ENCODE measurements at places on chromosomes 2 and 18.

GRCh38 chr2:29164091-29164846 lies 49.1 kb downstream of the CLIP4 start:
- no peak for DNase-seq

- no peak for DNase-seq
Measured at GRCh38 chr18:8162802-8163201, 446.4 kb upstream of the RAB12 start.

DNA sequence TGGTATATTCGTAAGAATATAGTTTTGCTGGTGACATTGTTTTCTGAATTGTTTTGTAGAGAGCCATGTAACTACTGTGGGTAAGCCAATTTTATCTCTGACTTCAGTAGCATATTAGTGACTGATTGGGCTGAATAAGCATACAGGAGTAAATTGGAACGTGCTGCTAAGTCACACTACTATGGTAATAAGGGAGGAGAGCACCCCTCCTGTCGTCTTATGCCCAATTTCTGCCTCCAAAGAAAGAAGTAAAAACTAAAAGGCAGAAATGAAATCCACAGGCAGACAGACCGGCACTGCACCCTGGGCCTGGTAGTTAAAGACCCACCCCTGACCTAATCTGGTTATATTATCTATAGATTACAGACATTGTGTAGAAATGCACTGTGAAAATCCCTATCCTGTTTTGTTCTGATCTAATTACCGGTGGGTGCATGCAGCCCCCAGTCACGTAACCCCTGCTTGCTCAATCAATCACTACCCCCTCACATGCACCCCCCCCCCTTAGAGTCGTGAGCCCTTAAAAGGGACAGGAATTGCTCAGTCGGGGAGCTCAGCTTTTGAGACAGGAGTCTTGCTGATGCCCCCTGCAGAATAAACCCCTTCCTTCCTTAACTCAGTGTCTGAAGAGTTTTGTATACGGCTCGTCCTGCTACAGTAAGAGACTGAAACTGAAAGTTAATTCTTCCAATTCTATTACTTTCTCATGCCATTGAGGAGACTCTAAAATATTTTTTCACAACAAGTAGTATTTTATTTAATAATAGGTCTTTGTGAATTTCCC lies 167.0 kb downstream of the ZNF804A start:
- no peak for DNase-seq

- DNase-seq = no peak
Measured at GRCh38 chr18:63107171-63107845, 212.3 kb downstream of the BCL2 start.

DNA sequence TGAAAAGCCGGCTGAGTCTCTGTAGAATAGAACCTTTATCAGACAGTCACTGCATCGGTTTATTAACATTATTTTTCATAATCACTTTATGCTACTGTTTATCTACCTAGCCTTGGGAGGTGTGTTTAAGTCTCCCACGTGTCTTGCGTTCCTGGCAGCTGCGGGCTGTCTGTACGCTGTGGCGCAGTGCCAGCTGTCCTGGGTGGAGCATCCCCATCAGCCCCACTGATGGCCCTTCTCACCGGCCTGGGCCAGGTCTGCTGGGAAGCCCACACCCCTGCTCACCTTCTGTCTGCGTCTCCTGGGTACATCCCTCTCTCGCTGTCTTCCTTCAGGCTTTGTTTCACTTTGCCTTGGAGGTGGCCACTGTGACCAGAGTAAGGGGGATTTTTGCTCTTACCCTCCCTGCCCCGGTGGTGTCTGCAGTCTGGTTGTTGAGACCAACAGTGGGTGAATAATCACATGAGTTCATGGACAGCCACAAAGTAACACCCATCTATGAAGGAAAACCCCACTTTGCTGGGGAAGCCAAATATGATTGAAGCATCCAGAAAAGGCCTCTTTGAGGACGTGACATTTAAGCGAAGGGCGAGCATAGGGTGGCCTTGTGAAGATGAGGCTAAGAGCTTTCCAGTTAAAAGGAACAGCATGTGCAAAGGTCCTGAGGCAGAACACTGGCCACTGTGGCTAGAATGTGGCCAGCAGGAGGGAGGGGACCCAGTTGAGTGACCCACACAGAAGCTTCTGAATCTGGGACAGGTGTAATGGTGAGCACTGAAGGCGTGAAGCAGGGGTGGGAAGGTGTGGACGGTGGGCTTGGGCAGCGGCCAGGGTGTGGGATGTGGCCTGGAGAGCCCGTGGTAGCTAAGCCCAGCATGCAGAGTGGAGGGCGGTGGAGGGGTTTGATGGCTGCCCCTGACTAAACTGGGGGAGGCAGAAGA lies 41.7 kb downstream of the RAMP1 start:
- DNase-seq = no peak

- no peak for DNase-seq
Measured at GRCh38 chr2:59936048-59936447, 617.4 kb downstream of the BCL11A start.

- DNase-seq = peak; percentile 62
Measured at GRCh38 chr18:63882333-63883141, 5.0 kb upstream of the SERPINB2 start.

DNA sequence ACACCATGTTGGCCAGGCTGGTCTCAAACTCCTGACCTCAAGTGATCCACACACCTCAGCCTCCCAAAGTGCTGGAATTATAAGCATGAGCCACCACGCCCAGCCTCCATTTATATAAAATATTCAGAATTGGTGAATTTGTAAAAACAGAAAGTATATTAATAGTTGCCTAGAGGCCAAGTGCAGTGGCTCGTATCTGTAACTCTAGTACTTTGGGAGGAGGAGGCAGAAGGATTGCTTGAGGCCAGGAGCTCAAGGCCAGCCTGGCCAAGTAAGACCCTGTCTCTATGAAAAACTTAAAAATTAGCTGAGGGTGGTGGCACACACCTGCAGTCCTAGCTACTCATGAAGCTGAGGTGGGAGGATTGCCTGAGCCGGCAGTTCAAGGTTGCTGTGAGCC lies 89.6 kb downstream of the SLC25A12 start:
- no peak for DNase-seq

GRCh38 chr2:240170883-240171282 lies 30.4 kb upstream of the OTOS start:
- DNase-seq = no peak

DNA sequence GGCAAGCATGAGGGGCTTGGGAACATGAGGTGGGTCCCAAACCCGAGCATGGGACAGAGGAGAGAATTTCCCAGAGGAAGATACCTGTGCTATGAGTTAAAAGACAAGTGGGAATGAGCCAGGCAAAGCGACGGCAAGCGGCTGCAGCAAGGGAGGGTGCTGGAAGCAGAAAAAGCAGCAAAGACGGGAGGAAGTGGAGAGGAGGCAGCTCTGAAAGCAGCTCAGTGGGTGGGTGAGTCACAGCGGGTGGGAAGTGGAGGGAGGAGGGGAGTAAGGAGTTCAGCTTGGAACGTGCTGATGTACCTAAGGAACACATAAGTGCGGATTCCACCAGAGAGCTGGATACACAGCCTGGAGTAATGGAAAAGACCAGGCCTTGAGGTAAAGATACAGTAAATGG lies 41.4 kb downstream of the THUMPD2 start:
- DNase-seq = peak; percentile 31

DNA sequence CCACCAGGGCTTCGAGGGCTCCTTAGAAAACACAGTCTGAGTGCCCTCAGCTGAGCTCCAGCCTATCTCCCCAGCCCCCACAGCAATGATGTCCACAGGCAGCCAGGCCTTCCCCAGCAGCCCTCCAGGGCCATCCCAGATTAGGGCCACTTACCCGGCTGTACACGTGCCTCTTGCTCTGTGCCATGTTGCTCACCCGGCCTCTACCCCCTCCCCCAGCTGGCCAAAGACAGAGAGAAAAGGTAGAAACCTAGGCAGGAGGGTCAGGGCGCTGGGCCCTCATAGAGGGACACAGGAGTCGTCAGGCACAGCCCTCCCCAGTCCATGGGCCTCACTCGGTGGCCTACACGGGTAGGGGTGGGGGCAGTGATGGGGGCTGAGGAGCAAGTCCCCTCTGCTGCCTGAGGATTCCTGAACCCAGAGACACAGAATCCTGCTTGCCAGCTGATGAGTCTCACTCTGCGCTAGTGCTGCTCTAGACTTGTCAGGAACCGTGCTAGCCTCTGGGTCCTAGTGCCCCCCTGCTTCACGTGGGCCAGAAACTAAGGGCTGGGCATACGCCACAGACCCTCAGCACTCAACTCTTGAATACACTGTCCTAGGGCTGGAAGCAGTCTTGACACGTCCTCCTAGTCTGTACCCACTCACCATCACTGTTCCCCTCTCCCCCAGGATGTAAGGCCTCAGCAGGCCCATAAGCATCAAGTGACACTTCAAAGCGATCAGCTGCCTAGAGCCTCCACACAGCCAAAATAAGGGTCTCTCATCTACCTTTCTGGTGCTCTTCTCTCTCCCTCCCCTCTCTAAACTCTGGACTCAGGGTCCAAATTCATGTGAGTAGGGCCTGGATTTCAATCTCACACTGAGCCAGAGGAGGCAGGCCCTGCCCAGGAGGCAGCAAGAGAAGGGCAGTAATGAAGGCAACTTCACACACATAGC lies at the start of gene DCTN1:
TSS of gene DCTN1 (minus strand) at position 461 of the 939 bp plus-strand sequence. CDS start at position 187, 274 bp downstream.
- no peak for DNase-seq

- DNase-seq = no peak
Measured at GRCh38 chr18:55287149-55287806, 300.7 kb downstream of the TCF4 start.

DNA sequence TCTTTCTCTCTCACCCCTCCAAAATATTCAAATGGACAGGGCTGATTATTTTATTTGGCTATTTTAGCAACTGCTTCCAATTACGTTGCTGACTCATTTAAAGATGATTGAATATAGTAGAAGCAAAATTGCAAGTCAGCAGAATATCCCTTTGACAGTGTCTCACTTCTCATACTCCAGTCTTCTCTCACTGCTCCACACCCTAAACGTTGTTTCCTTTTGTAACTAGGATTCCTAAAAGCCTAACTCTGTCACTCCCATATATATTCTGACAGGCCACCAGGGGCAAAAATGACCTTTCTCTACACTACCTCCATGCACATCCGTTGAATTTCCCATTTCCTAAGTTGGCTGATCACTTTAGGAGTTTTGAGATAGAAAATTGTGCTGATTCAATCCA lies 351.1 kb downstream of the RND3 start:
- DNase-seq = no peak

- DNase-seq = no peak
Measured at GRCh38 chr2:223930103-223930976, 14.8 kb downstream of the WDFY1 start.

GRCh38 chr2:146317959-146318358 lies 1526.9 kb upstream of the ACVR2A start:
- DNase-seq = peak; percentile 48

DNA sequence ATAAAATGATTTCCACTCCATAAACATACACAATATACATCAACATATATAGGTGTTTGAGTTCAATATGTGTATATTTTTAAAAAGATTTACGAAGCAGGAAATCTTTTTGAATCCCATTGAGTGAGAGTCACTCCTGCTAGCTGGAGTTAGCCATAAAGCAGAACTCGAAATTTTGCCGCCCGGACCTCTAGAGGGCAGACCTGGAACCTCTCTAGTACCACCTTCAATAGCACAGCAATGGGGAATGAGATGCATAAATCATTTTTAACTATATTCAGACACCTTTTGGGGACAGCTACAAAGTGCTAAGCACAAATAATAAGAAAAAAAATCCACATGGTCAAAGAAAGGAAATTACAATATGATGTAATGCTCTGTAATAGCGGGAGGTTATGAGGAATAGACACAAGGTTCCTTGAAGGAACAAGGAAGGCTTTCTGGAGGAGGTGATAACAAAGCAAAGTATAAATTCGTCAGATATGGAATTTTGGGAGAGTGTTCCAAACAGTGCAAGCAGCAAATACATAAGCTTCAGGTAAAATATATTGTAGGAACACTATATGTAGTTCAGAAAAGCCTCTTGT lies 533.4 kb downstream of the ERBB4 start:
- DNase-seq = no peak

DNA sequence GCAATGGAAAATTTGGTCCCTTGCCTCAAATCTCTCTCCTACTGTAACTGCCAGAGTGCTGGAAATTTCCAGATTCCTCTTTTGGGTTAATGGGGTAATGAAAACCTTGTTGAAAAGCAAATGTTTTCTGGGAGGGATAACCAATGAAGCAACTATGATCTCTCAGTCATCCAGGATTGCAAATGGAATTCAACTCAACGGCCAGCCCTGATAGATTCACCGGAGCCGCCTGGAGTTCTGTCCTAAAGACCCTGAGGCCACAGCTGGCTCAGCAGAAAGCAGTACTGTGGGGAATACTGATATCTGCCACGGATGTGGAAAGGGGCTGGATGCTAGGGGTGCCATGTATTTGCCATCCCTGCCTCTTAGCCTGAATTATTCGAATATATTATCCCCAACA lies 167.8 kb downstream of the NRP2 start:
- no peak for DNase-seq

All from GM04504 (cell line).